ENCODE measurements at places on chromosomes 2 and 18. TPM values are rescaled to one million over a fixed set of nuclear protein-coding genes. Genes with fewer than 3 reads are reported as not detected.

VWA3B gene
- total RNA-seq: not detected

CDK5R2 gene
- total RNA-seq: not detected

IL1R2 gene
- total RNA-seq: not detected

OTOS gene
- not detected for total RNA-seq

THOC1 gene
- 80.6 TPM for total RNA-seq

SLC30A3 gene
- not detected for total RNA-seq

FOSL2 gene
- total RNA-seq: 51.8 TPM

AAK1 gene
- total RNA-seq: 174 TPM

INHBB gene
- total RNA-seq: 0.79 TPM

TNS1 gene
- 38.2 TPM for total RNA-seq

GCG gene
- not detected for total RNA-seq
